NCI-H1092 treated with DMSO at 0.1 percent for 48 hours (cell line): ENCODE measurements at places on chromosomes 7 and 10.
A peak's percentile ranks its signal among the peaks of the same experiment; 100 is the strongest.

GRCh38 chr10:126683466-126683865 is 13.0 kb upstream of the C10orf90 start:
- DNase-seq: no peak

DNA sequence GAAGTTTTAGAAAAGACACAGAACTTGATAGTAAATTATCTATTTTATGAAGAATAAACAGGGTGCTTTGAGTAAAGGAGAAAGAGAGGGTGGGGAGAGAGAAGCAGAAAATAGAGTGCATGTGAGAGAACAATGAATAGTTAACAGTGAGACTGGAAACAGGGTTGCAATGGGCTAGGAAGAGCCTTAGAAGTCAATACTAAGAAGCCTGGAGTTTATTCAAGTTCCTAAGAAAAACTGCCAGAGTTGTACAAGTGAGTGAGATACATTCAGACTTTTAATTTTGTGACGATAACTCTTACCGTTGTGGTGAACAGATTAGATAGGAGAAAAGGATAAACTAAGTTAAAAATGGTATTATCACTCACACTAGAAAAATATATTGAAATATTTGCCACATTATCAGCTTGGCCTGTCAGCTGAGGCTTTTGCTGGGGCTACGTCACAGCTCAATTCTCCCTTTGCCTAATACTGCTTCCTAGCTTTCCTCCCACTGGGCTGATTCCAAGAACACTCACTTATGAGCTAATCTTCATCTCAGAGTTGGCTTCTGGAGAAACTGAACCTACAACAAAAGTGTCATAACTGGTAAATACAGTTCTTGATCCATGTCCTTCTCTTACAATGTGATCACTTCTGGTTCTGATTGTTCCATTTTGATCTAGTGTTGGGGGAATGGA is 92.7 kb downstream of the SEMA3D start:
- no peak for DNase-seq

DNA sequence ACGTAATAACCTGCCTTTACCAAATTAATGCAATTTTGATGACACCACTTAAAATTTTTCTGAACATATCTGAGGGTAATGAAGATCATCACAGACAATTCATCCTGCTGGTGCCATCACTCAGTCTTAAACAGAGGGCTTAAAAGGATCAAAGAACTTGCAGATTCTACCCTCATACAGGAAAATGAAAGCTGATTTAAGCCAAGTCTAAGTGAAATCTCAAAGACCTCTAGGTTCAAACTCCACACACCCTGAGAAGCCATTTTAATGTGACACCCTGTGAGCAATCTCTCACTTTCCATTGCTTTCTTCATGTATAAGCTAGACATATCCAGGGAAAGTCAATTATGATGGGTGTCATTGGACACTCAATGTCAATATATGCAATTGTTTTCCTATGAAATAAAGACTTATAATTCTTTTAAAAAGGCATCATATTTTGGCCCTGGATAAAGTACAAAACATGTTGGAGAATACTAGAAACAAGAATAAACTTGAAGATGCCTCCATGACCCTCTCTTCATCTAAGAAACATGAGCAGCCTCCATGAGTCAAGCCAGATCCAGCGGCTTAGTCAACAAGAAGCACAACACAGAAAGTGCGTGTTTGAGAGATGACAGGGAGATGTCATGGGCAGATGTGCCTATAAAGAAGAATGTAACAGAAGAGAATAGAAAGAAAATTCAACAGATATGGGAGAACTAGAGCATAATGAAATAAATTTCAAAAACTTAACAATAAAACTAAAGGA is 291.9 kb downstream of the PARD3 start:
- no peak for DNase-seq

GRCh38 chr7:2479276-2480069 is 3.3 kb upstream of the GRIFIN start:
- DNase-seq: no peak

DNA sequence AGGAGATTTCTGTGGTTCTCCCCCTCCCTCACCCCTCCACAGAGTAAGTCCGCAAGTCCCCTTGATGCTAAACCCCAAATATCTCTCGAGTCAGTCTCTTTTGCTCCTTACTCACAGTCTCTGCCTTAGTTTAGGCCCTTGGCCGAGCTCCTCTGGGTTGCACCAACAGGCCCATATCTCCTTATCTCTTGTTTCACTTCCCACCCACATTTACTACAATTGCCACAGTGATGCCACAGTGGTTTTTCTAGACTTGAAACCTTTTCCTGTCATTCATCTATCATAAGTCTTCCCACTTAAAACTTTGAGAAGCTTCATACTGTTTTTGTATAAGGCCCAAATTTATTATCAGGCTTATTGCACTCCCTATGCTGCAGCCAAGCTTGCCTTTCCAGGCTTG is 23.4 kb upstream of the NME8 start:
- no peak for DNase-seq

GRCh38 chr7:28980451-28981160 is 22.5 kb upstream of the TRIL start:
- DNase-seq: no peak

DNA sequence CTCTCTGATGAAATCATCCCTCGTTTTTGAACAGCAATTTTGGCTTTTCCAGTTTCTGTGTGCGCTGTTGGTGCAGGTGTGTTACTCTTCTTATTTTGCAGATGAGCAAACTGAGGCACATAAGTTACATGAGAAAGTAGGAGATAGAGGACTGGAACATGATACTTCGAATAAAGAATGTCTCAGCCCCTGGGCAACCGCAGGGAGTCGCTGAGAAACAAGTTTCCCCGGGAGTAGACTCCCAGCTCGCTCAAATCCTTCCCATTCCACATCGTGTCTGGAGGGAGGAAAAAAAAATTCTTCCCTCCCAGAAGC is 18.0 kb downstream of the MXI1 start:
- no peak for DNase-seq

- peak; percentile 63 for DNase-seq
Measured at GRCh38 chr7:118280319-118281012, 56.0 kb downstream of the ANKRD7 start.

DNA sequence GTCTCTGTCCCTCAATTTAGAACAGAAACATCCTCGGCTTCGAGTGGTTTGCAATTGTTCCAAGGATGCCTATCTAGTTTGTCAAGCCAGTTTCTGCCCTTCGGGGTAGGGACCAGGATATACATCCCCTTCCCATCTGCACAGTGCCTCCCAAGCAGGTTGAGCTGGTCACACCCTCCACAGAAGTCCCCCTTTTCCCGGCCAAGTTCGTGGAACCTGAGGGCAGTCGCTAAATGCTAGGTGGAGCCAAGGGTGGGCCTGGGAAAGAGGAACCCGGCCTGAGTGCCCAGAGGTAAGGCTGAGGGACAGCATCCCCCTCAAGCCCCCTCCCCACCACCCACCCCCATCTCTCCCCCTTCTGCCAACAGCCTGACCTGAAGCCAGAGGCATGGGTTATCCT is 62.4 kb upstream of the NANOS1 start:
- no peak for DNase-seq

GRCh38 chr7:94045581-94045980 is 41.4 kb upstream of the BET1 start:
- no peak for DNase-seq

DNA sequence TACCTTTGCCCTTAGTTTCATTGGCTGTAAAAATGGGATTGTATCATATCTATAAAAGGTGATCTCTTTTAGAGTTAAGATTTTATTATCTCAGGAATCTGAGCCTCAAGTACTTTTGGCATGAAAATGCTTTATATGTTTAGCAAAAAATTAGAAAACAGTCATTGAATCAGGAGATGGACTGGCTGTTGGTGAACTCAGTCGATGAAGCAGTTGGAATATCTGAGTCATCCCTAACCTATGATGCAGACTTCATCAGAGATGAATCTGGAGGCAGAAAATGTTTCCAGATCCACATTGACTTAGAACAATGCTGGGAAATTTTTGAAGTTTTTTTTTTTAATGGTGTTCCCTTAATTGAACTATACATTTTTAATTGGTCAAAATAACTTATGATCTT is 228.5 kb downstream of the SLC25A13 start:
- DNase-seq: no peak

DNA sequence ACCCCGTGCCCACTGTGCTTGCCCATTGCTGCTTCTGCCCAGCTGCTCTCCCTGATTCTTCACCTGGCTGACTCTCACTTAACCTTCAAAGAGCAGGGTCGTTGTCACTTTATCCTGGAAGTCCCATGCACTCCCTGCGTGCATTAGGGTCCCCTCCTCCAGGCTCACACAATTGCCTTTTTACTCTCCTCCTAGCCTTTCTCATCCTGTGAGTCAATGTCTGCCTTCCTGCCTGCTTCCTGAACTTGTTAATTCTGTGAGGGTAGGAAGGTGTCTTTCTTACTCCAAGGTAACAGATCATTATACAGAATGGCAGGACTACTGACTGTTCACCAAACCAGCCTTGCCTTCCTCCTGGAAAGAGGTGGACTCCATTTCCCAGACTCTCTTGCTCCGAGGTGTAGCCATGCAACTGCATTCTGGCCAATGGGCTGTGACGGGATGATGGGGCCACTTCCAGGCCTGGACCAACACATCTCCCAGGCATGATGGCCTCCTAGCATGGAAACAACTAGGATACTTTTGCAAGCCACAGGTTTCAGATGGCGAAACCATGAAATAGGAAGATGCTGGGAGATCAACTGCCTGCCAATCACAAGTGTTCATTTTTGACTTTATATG is 54.7 kb downstream of the ARHGAP22 start:
- no peak for DNase-seq
